ENCODE measurements at places on chromosomes 2 and 18.

- DNase-seq: no peak
Measured at GRCh38 chr2:112910219-112910618, 746 bp upstream of the IL37 start.

GRCh38 chr2:217553679-217554078, 449.1 kb downstream of the TNS1 start:
- no peak for DNase-seq

- no peak for DNase-seq
Measured at GRCh38 chr18:159037-159652, 788 bp downstream of the USP14 start.

GRCh38 chr18:28903306-28903705, 726.4 kb upstream of the CDH2 start:
- DNase-seq: no peak

Data from activated CD8-positive, alpha-beta memory T cell treated with anti-CD3 and anti-CD28 coated beads for 48 hours (primary cell).